ENCODE measurements at places on chromosomes 2 and 18. TPM values are rescaled to one million over a fixed set of nuclear protein-coding genes. Genes with fewer than 3 reads are reported as not detected.

DNA sequence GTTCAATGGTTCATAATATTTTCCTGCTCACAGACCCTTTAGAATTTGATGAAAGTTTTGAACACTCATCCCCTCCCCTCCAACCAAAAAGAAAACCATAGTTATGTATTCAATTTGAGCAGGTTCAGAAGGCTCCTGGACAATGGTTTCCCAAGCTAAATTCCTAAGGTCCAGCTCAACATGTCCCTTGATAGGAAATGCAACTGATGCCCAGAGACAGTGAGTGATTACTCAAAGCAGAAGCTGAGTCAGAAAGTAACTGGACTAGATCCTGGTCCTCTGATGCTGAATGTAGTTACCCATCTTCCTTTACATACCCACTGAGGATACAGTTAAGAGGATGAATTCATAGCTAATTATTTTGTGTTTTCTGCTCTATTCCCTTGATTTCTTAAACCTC lies 218.9 kb upstream of the NCKAP5 start:
- H3K4me1 ChIP-seq, result no peaks in the 10 kb centered on the region
- no peak overlapping the region for H3K27ac ChIP-seq
- no peak for DNase-seq
- no peak overlapping the region for H3K4me3 ChIP-seq

- H3K27me3 ChIP-seq, result no peaks in the 10 kb centered on the region
- DNase-seq, result no peak
- no peaks in the 10 kb centered on the region for H3K4me1 ChIP-seq
- no peaks in the 10 kb centered on the region for H3K36me3 ChIP-seq
- no peak overlapping the region for H3K4me3 ChIP-seq
Measured at GRCh38 chr2:15547115-15547876, 13.8 kb downstream of the NBAS start.

DNA sequence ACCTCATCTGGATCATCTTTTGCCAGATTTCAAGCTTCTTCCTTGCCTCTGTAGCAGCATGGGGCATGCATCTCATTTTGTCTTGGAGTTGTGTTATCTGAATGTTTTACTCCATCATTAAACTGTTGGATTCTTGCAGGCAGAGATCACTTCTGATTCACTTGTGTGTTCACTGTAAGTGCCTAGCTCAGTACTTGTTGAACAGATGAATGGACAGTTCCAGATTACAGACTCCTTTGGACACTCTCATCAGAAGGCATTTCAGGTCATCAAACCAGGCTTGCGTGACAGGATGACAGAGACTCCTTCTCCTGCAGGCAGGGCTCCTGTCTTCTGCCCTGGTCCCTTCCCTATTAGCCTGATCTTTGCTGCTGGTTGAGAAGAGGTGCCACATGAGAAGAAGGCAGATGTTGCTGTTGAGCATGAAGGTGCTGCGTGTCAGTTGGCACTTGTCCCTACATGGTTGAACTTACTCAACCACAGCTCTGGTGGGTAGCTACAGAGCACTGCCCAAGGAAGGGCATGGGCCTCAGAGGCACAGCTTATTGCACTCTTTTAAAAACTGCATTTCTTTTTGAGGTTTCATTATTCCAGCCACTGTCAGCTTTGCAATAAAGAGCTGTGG lies 58.9 kb downstream of the INPP4A start:
- H3K36me3 ChIP-seq, result no peaks in the 10 kb centered on the region
- H3K4me3 ChIP-seq, result no peak overlapping the region
- no peaks in the 10 kb centered on the region for H3K27me3 ChIP-seq
- H3K27ac ChIP-seq, result no peak overlapping the region
- no peak for DNase-seq
- peaks cover 14% of the 10 kb centered on the region for H3K4me1 ChIP-seq

DNA sequence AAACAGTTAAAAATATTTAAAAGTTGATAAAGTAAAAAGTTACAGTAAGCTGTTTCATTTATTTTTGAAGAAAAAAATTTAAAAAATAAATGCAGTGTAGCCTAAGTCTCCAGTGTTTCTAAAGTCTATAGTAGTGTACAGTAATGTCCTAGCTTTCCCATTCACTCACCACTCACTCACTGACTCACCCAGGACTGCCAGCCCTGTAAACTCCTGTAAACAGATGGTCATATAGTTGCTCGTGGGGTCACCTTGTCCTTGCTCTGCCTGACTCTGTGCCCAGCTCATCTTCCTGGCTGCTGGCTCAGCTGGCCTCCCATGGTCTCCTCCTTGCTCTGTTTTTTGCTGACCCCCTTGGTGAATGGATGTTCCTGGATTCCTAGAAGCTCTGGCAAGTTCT lies 180.3 kb downstream of the VAPA start:
- H3K27ac ChIP-seq, result no peak overlapping the region
- no peak overlapping the region for H3K4me3 ChIP-seq
- no peak for DNase-seq

GRCh38 chr2:230877759-230878598 lies 13.2 kb downstream of the ITM2C start:
- H3K27ac ChIP-seq, result no peak overlapping the region
- no peak overlapping the region for H3K4me3 ChIP-seq
- H3K36me3 ChIP-seq, result no peaks in the 10 kb centered on the region
- no peaks in the 10 kb centered on the region for H3K27me3 ChIP-seq
- DNase-seq, result peak; percentile 32

- DNase-seq, result no peak
- no peak overlapping the region for H3K27ac ChIP-seq
- no peak overlapping the region for H3K4me3 ChIP-seq
- no peaks in the 10 kb centered on the region for H3K4me1 ChIP-seq
Measured at GRCh38 chr2:106358521-106358920, 109.7 kb downstream of the RGPD3 start.

DNA sequence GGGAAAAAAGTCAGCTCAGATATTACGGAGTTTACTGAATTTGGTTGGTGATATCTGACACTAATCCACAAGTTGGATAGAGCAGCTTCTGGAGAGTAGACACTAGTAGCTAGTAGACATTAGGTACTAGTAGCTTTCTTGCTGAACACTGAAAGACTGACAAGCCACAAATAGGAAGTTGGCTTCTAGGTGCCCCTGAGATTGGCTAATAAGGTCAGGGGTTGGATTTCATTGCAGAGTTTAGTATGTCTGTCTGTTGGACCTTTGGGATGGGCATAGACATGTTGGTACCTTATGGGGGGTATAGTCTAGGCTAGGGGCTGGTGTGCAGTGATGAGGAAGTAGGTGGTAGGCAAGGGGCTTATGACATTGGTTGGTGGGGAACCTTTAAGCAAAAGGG lies 164.9 kb upstream of the LRRTM1 start:
- DNase-seq, result no peak
- no peaks in the 10 kb centered on the region for H3K36me3 ChIP-seq
- no peaks in the 10 kb centered on the region for H3K4me1 ChIP-seq
- H3K27ac ChIP-seq, result no peak overlapping the region
- no peaks in the 10 kb centered on the region for H3K27me3 ChIP-seq
- no peak overlapping the region for H3K4me3 ChIP-seq

GRCh38 chr2:240107477-240107796 lies 28.7 kb downstream of the COPS9 start:
- no peak overlapping the region for H3K27ac ChIP-seq
- H3K36me3 ChIP-seq, result no peaks in the 10 kb centered on the region
- no peaks in the 10 kb centered on the region for H3K4me1 ChIP-seq
- H3K4me3 ChIP-seq, result no peak overlapping the region
- no peaks in the 10 kb centered on the region for H3K27me3 ChIP-seq

DNA sequence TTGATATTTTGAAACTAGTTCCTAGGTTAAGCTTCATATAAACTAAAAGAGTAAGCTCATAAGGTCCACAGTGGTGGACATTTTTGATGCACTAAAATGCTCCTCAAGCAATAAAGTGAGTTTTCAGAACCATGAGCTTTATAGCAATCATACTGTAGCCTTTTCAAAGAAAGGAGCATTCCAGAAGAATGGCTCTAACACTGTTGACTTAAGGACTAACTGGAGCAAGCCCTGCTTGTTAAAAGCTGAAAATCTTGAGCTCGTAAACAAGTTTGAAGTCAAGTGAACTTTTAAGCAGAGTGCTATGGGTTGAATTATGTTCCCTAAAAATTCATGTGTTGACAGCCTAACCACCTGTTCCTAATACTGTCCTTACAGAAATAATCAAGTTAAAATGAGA lies 38.0 kb downstream of the KYNU start:
- H3K4me3 ChIP-seq, result no peak overlapping the region
- no peaks in the 10 kb centered on the region for H3K36me3 ChIP-seq

DNA sequence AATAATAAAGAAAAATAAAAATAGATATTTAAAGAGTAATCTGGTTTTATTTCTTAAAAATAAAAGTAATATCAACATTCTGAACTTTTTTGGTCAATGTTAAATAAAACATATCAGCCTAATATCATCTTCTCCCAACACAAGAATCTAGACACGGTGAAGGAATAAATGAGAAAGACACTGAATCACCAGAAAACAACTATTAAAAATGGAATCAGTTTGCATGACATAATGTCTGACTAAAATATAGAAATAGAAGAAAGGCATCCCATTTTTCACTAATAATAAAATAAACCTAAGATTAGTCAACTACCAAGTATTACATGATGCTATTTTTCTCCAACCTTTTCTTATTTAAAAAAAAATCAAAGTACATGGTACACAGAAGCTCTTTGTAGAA lies 30.8 kb upstream of the TNFAIP6 start:
- H3K27ac ChIP-seq, result no peak overlapping the region
- no peaks in the 10 kb centered on the region for H3K36me3 ChIP-seq
- H3K4me1 ChIP-seq, result no peaks in the 10 kb centered on the region

GRCh38 chr2:224778474-224778877 lies 62.3 kb upstream of the CCDC195 start:
- no peak overlapping the region for H3K4me3 ChIP-seq
- DNase-seq, result no peak
- H3K4me1 ChIP-seq, result no peaks in the 10 kb centered on the region

- no peaks in the 10 kb centered on the region for H3K4me1 ChIP-seq
- no peaks in the 10 kb centered on the region for H3K36me3 ChIP-seq
- no peak overlapping the region for H3K27ac ChIP-seq
- DNase-seq, result no peak
Measured at GRCh38 chr2:189308056-189308790, 128.7 kb upstream of the COL5A2 start.

DNA sequence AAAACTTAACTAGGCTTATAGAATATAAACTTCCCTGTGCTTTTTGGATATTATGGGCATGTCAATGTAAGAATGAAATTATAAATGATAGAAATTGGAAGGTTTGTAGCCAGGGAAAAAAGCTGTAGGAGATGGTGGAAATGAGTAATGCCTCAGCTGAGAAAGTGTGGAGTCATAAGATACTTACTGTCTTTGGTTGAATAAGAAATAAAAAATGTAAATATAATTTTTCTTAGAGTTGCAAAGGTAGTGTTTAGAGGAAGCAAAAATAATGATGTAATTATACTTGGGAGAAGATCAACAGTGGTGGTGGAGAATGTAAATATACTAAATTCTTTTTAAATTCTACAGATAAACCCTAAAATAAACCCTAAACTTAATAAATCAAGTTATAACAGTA lies 26.2 kb upstream of the RND3 start:
- H3K36me3 ChIP-seq, result no peaks in the 10 kb centered on the region
- DNase-seq, result no peak
- no peaks in the 10 kb centered on the region for H3K4me1 ChIP-seq
- no peak overlapping the region for H3K27ac ChIP-seq
- H3K4me3 ChIP-seq, result no peak overlapping the region

DNA sequence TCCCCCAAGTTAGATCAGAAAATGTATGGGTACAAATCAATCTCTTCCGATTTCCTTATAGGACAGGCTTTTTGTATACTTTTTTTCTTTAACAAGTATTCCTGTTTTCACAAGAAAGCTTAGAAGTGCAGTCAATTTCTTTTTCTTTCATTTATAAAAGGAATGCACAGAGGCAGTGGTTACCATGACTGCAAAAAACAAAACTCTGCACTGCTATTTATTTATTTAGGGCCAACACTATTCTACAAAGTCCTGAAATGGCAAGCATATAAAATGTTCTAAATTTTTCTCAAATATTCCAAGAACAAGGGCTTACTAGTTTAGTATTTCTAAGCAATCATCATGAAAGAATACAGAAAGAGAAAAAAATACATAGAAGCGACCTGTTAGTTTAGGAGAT lies 22.2 kb downstream of the ATAD2B start:
- H3K27me3 ChIP-seq, result no peaks in the 10 kb centered on the region
- no peak for DNase-seq

- no peak overlapping the region for H3K4me3 ChIP-seq
- no peaks in the 10 kb centered on the region for H3K36me3 ChIP-seq
- peaks cover 1% of the 10 kb centered on the region for H3K27me3 ChIP-seq
- H3K27ac ChIP-seq, result no peak overlapping the region
- H3K4me1 ChIP-seq, result no peaks in the 10 kb centered on the region
- DNase-seq, result no peak
Measured at GRCh38 chr2:22912398-22912797, 472.6 kb upstream of the KLHL29 start.

DNA sequence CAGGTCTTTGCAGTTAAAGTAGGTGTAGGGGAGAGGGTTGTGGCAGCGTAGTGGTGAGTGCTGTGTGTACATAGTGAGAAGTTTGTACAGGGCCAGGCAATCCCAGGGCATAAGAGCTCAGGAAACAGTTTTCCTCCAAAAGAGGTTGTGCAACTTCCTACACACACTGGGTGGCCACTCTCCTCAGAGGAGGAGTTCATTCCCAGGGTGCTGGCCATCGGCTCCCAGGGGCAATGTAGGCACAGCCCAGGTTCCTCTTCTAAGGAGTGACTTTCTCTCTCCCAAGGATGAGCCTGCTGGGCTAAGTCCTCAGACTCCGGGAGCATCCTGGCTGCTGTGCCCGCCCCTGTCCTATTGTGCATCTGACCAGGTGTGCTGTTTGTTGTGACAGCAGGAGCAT lies 3.0 kb downstream of the ACOXL start:
- no peaks in the 10 kb centered on the region for H3K27me3 ChIP-seq
- H3K4me1 ChIP-seq, result no peaks in the 10 kb centered on the region
- DNase-seq, result no peak
- no peak overlapping the region for H3K27ac ChIP-seq

GRCh38 chr2:28338046-28338817 lies 54.4 kb upstream of the FOSL2 start:
- no peaks in the 10 kb centered on the region for H3K4me1 ChIP-seq
- no peak overlapping the region for H3K4me3 ChIP-seq
- no peaks in the 10 kb centered on the region for H3K36me3 ChIP-seq
- no peak overlapping the region for H3K27ac ChIP-seq
- peak; percentile 90 for DNase-seq
- H3K27me3 ChIP-seq, result no peaks in the 10 kb centered on the region

- no peaks in the 10 kb centered on the region for H3K27me3 ChIP-seq
- no peaks in the 10 kb centered on the region for H3K36me3 ChIP-seq
- DNase-seq, result peak; percentile 74
- H3K4me1 ChIP-seq, result peaks cover 7% of the 10 kb centered on the region
Measured at GRCh38 chr2:160406591-160407392, 86.8 kb downstream of the RBMS1 start.

- H3K36me3 ChIP-seq, result no peaks in the 10 kb centered on the region
- DNase-seq, result no peak
- H3K27ac ChIP-seq, result no peak overlapping the region
- no peaks in the 10 kb centered on the region for H3K4me1 ChIP-seq
- no peaks in the 10 kb centered on the region for H3K27me3 ChIP-seq
- no peak overlapping the region for H3K4me3 ChIP-seq
Measured at GRCh38 chr2:171293661-171294060, 133.0 kb upstream of the TLK1 start.

- no peak for DNase-seq
- H3K4me3 ChIP-seq, result no peak overlapping the region
- H3K27me3 ChIP-seq, result no peaks in the 10 kb centered on the region
- no peak overlapping the region for H3K27ac ChIP-seq
Measured at GRCh38 chr18:76420898-76421684, 74.0 kb downstream of the ZNF516 start.

The C2orf92 gene
- 10.3 TPM for total RNA-seq

The ANKRD30BL gene
- not detected for total RNA-seq

The UGT1A9 gene
- not detected for total RNA-seq

The ADAM17 gene
- total RNA-seq, result 47.0 TPM

The SLC14A1 gene
- total RNA-seq, result 44.8 TPM

The PRKAG3 gene
- total RNA-seq, result 0.19 TPM

The ACP1 gene
- total RNA-seq, result 49.8 TPM

The GALR1 gene
- 0.24 TPM for total RNA-seq

The SIX3 gene
- total RNA-seq, result not detected

The MAP3K19 gene
- not detected for total RNA-seq

The USP34 gene
- total RNA-seq, result 146 TPM
